ENCODE measurements at places on chromosomes 5 and 9.

DNA sequence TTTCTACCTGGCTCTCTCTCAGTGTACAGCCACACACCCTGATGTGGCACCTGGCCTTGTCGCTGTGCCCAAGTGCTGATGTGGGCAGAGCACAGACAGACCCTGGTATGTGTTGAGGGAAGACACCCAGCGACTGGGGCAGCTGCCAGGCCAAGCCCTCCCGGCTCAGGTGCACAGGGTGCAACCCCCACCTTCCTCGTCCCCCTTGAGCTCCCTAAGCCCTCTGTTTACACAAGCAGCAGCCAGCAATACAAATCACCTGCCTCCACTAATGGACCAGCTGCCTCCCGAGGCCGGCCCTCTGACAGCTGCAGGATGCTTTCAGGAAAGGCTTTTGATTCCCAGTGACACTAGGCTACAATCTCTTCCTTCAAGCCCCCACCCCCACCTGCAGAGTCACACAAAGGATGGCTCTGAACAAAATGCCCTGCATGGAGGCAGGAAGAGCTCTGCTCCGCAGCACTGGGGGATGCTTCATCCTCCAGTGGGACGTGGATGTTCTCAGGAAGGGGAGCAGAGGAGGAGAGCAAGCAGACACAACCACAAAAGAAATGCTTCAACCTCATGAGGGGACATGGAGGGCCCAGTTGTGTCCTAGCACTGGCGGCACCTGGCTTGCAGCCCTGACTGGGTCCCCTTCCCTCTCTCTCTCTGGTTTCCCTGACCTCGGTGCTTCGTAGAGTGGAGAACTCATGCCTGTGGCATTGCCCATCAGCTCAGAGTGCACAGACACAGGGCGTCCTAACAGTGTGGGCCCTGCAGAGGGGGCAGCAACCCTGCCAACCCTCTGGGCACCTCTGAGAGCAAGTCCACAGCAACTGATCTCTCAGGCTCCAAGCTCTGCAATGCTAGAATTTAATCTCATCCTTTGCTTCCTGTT is 140.8 kb downstream of the BARX1 start:
- no peak for DNase-seq

DNA sequence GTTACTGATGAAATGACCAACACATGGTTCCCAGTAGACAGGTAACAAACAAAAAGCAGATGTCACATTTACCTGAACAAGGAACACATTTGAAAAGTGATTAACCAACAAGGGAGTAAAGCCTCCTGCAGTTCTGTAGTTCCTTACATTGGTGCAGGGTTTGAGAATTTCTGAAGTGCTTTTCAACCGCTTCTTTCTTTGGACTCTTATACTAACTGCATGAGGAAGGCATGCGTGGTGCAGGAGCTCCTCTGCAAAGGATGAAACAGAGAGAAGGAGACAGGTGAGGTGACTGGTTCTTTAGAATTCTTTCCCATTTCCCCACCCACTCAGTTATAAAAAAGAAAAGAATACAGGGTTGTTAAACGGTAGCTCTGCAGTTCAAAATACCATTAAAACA is 4.6 kb upstream of the IL9 start:
- DNase-seq, result no peak

- no peak for DNase-seq
These were observed 351.8 kb downstream of the SPOCK1 start for GRCh38 chr5:137147346-137147745.

DNA sequence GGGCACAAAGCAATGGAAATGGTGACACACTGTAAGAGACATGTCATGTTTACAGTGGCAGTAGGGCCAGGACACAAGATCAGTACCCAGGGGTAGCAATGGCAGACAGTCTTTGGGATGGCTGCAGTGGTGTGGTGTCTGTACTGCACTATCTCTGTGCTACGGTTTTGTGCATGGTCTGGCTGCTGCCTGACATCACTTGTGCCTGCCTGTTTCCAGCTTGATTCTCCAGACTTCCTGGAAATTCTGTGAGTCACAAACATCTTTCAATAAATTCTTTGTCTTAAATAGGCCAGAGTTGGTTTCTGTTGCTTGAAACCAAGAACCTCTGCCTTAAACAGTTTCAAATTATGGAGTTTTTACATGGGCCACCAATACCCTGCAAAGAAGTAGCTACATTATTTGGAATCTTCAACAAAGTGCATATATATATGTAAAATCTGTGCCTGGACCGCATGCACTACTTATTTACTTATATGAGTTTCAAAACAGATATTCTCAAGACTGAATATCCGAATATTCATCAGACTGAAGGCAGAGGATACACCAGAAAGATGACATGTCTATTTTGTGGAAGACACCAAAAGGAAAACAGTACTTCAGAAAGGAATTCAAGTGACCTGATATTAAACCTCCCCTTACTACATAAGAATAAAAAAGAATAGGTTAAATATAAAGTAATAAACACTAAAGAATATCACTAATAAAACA is 188.1 kb downstream of the RFX3 start:
- no peak for DNase-seq

GRCh38 chr5:66573733-66574132 is 22.5 kb upstream of the MAST4 start:
- no peak for DNase-seq

DNA sequence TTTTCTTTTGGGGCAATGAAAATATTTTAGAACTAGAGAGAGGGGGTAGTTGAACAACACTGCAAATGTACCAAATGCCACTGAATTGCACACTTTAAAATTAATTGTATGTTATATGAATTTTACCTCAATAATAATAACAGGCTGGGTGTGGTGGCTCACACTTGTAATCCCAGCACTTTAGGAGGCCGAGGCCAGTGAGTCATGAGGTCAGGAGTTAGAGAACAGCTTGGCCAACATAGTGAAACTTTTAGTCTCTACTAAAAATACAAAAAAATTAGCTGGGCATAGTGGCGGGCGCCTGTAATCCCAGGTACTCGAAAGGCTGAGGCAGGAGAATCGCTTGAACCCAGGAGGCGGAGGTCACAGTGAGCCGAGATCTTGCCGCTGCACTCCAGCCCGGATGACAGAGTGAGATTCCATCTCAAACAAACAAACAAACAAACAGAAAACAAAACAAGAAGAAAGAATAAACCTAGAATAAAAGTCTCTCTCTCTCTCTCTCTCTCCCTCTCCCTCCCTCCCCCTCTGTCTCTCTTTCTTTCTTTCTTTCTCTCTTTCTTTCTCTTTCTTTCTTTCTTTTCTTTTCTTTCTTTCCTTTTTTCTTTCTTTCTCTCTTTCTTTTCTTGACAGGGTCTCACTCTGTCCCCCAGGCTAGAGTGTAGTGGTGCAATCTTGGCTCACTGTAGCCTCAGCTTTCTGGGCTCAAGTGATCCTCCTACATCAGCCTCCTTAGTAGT is 91.1 kb downstream of the BASP1 start:
- DNase-seq, result no peak

DNA sequence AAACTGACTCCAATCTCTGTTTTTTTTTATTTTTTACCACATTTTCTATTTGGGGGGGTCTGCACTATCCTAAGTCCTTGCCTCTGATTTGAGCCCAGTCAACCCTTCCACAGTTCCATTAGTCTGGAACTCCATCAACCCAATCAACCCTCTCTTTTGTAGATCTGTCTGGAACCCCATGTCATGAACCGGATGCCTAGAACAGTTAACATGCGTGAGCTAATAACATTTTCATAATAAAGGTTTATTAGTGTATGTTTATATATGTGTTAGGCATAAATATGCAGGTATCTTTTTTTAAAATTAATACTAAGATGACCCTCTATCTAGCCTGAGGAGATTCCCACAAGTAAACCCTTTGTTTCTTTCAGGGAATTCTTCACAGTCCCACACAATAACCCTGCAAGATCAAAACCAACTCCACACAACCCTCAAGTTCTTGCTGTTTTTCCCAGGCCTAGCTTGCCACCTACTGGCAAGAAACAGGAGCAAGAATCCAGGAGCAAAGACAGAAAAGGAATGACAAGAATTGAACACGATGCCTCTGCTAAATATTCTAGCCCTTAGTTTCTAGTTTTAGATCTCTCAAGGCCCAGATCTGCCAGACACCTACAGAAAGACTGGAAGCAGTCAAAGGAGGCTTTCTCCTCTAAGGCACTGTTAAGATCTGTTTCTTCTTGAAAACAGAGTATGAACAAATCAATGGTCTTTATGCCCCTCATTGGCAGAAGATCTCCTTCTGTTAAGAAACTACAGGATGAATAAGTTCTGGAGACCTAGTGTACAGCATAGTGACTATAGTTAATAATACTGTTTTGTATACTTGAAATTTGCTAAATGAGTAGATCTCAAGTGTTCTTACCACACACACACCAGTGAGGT is 100.4 kb downstream of the TRIM36 start:
- DNase-seq, result no peak

GRCh38 chr5:172846677-172847076 is 12.6 kb downstream of the ERGIC1 start:
- no peak for DNase-seq

GRCh38 chr5:161530700-161531099 is 15.8 kb downstream of the GABRB2 start:
- no peak for DNase-seq

DNA sequence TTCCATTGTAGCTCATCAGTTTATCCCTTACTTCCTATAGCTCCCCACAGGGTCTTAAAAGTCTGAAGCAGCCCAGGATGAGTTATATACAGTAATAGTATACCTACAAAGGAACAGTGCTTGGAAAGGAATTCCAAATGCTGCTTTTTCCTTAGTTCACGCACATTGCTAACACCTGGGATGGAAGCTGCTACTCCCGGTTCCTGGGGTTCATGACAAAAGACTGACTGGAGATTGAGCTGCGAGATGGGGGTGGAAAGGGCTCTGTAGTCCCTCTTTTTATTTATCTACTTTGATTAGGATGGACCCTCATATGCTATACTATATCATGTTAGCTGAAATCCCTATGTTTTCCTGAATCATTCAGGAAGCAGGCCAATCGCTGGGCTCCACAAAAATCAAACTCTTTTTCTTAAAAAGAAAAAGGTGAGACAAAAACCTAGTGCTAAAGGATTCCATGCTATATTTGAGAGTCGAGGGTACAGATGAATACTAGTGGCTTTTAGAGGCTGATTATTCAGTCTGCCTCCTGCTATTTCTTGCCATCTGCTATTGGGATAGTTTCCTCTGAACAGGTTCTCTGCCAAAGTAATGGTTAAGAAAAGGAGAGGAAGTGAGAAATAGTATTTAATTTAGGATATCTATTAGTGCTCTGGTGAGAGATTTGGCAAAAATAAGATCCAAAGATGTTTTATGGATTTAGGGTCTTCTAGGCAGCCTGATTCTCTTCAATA is 81.2 kb downstream of the MRPS27 start:
- DNase-seq, result no peak

DNA sequence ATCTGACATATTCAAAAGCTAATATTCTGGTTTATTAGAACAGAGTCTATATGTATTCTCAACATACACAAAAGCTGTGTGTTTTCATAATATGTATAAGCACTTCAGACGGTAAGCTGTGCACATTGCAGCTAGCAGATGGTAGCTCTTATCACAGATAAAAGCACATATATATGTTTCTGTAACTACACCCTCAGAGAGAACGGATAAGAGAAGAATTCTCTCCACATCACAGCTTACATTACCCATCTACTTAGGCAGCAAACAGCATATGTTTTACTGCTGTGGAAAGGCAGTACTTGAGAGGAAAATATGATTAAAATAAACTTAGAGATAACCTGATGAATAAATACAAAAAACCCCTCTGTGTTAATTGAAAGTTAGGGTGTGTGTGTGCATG is 450.9 kb upstream of the ZNF608 start:
- DNase-seq, result no peak

- no peak for DNase-seq
These were observed 625.9 kb downstream of the TLE4 start for GRCh38 chr9:80197661-80198060.

DNA sequence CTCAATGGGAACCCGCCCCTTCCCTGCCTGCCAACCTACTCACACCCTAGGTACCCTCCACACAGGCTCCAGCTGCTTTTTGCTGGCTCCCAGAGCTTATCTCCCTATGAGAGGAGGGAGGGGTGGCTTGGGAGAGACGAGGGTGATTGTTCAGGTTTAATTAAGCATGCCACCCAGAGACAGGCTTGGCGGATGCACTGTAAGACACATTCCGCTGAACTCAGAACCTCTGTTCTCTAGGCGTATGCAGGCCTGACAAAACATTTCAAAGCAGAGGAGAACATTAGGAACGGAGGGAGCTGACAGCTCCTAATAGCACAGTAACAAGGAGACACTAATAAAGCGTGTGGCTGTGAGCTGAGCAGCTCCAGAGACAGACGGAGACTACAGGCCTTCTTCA is 80.1 kb downstream of the TRIM32 start:
- no peak for DNase-seq

DNA sequence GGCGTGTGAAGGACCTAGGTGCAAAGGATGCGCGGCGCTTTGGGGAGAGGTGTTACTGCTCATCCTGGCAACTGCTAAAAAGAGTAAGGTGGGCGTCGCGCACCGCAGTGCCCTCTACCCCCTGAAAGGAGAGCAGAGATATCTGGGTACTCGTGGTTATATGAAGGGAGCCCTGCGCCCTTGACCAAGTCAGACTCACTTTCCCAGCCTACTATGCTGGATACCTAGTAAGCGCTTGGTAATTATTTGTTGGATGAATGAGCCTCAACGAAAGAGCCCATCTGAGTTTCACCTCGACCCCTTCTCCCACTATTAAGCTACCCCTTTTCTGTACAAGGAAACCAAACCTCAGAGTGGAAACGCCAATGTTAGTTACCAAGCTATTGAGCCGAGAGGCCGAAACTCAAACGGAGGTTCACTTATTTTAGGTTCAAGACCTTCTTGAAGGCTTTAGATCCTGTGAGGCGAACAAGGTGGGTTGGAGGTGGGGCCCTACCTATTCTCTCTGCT is 8.0 kb downstream of the LHX6 start:
- no peak for DNase-seq

DNA sequence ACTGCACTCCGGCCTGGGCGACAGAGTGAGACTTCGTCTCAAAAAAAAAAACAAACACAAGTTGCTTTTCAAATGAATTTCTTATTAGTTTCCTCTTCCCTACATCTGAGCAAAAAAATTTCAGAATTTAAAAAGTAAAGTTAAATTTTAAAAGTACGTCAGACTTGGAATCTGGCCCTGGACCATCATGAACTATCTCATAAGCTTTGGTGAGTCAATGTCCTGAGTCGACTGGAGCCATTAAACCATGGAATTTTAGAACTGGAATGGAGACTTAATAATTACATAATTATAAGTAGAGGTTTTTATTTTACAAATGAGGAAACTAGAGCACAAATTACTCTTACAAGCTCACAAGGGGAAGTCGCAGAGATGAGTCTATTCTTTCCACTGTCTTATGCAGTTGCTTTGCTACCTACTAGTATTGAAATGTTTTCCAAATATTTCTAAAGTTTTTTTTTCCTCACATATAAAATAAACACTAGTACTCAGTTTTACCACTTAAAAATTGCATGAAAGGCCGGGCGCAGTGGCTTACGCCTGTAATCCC is 98.0 kb upstream of the ZNF608 start:
- no peak for DNase-seq

DNA sequence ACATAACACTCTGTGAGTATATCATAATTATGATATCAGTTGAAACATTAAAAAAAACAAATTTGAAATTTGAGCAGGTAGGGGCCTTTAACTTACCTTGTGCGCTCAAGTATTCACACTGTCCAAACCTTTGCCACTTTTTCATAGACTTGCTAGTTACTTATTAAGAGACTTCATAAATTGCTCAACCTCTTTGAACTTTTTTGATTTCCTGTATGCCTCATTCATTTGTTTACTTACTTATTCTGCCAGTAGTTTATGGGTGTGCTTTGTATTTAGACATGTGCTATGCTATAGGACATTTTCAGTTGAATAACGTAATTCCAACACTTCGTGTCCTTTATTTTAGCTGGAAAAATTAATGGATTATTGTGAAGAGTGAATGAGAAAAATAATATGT is 204.8 kb downstream of the HCN1 start:
- no peak for DNase-seq

GRCh38 chr9:22124263-22125011 is 115.3 kb upstream of the CDKN2B start:
- no peak for DNase-seq

Data from activated CD4-positive, alpha-beta T cell treated with anti-CD3 and anti-CD28 coated beads for 24 hours (primary cell).